ENCODE measurements at places on chromosomes 16 and 17.

GRCh38 chr17:50070908-50071680 lies 15.2 kb downstream of the ITGA3 start:
- no peak for DNase-seq

DNA sequence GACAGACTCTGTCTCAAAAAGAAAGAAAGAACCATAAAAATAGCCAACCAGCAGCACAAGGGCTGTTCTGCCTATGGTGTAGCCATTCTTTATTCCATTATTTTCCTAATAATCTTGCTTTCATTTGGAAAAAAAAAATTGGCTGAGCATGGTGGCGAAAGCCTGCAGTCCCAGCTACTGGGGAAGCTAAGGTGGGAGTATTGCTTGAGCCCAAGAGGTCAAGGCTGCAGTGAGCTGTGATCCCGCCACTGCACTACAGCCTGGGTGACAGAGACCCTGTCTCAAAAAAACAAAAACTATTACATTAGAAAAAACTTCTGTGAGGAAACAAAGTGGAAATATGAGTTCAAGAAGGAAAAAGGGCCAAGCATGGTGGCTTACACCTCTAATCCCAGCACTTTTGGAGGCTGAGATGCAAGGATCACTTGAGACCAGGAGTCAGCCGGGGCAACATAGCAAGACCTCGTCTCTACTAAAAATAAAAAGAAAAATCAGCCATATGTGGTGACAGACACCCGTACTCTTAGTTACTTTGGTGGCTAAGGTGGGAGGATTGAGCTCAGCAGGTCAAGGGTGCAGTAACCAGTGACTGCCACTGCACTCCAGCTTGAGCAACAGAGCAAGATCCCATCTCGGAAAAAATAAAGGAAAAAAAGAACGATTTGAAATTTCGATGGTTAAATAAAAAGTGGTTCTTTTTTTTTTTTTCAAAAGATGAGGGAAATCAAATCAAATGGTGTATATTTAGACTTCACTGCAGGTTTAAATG lies 2.5 kb downstream of the DCAKD start:
- no peak for DNase-seq

DNA sequence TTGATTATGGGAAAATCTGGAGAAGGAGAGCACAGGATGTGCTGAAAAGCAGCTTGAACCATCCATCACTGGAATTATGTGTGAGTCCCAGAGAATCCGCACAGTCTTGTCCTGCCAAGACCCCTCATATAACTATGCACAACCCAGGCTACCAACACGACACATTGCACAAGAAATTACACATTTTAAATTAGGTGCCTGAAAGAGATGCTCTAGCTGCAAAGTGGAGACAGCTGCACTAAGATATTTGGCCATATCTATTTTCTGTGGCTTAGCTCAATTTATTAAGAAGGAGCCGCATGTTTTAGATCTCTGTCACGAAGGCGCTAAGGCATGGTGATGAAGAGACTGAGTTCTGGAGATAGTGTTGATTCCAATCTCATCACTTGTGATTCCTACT lies 1308.4 kb downstream of the CDH8 start:
- no peak for DNase-seq

DNA sequence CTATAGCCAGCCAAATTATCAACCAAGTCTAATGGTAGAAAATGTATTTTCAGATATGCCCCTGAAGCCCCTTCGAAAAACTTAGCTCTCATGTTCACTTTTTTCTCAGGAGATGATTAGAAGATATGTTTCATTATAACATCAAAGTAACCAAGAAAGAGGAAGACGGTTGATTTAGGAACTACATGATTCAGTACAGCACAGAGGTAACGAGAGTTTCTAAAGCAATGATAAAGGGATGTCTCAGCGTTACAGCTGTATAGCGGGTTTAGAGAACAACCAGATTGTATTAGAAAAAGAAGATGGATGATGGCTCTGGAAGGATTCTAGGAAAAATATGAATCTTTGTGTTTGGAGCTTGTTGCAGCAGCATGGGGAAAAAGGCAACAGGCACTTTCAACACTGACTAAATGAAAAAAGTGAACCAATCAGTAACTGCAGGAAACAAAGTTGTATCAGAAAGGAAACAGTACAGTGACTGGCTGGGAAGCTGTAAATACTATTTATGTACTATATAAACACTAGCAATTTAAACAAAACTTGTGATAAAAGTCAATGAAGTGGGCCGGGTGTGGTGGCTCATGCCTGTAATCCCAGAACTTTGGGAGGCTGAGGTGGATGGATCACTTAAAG lies 21.5 kb downstream of the MBTD1 start:
- DNase-seq, result no peak

GRCh38 chr17:29625037-29625750 lies 2.5 kb upstream of the CORO6 start:
- no peak for DNase-seq

DNA sequence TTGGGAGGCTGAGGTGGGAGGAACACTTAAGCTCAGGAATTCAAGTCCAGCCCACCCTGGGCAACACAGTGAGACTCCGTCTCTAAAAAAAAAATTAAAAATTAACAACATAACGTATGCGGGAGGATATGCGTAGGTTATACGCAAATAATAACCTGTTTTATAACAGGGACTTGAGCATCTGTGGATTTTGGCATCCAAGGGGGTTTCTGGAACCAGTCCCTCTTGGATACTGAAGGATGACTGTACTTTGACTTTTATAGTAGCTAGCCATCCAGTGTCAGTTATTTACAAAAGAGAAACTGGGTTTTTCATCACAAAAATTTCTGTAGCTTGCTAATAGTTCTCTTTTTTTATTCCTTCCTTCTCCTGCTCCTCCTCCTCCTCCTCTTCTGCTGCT lies 64.5 kb downstream of the TNRC6C start:
- no peak for DNase-seq

GRCh38 chr17:82062076-82062983 lies 3.3 kb downstream of the DUS1L start:
- no peak for DNase-seq

GRCh38 chr17:80035687-80035936 lies at the start of gene TBC1D16:
TSS of gene TBC1D16 (minus strand) at chr17:80035872. CDS start at chr17:80013547, 22,325 bp downstream.
- peak; percentile 34 for DNase-seq

- DNase-seq, result peak; percentile 36
Observed at GRCh38 chr16:67537636-67538591, 9.3 kb downstream of the RIPOR1 start.

DNA sequence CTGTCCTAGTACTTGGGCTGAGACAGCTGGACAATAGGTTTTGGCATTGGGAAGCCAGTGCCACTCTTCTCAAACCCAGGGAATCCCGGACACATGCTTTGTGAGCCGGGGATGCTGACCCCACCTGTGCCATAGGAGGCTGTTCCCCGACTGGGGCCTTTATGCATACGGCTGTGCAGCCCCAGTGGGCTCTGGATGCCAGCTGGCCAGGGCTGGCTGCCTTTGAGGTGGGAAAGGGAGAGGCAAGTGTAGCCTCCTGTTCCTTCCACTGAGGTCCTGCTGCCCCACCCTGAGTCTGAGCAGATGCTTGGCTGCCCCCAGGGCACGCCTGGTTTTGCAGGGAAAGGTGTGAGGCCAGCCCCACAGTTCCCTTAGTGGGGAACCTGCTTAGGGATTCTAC lies 105.7 kb downstream of the CCDC182 start:
- DNase-seq, result no peak

- DNase-seq, result no peak
Observed at GRCh38 chr17:67324330-67324729, 42.0 kb downstream of the PSMD12 start.

- DNase-seq, result no peak
Observed at GRCh38 chr17:17120294-17120693, 78.0 kb downstream of the MPRIP start.

- peak; percentile 44 for DNase-seq
Observed at GRCh38 chr16:4081521-4082021, 34.7 kb downstream of the ADCY9 start.

- no peak for DNase-seq
Observed at GRCh38 chr16:89905511-89906139, 13.0 kb upstream of the MC1R start.

DNA sequence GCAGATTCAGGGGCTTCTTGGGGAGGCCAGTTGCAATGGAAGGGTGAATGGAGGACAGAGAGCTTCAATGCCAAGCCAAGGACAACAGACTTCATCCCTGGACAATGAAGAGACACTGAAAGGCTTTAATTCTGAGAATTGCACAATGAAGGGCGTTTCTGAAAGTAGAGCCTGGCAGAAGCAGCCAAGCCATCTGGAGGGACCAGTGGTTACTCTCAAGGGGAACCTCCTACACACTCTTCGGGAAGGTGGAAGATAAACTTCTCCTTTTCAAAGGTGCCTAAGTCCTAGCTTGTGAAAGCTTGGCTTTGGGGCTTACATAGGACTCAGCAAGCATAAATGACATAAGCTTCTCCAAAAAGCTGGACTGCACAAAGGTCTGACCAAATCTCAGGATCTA lies 6.2 kb upstream of the CES1 start:
- DNase-seq, result no peak

DNA sequence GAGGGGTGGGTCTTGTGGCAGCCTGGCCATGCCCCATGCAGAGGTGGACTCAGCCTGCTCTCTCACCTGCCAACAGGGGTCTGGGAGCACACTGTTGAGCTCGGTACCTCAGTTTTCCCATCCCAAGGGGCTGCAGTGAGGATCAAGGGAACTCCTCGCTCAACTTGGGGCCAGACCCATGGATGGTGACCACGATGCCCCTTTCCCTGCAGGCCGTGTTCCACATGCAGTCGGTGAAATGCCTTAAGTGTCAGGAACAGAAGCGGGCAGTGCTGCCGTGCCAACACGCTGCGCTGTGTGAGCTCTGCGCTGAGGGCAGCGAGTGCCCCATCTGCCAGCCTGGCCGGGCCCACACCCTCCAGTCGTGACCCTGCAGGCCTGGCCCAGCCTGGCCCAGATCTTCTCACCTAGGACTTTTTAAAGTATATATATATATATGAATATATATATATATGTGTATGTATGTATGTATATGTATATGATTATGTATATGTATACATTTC lies 20.1 kb downstream of the UNC13D start:
- no peak for DNase-seq

DNA sequence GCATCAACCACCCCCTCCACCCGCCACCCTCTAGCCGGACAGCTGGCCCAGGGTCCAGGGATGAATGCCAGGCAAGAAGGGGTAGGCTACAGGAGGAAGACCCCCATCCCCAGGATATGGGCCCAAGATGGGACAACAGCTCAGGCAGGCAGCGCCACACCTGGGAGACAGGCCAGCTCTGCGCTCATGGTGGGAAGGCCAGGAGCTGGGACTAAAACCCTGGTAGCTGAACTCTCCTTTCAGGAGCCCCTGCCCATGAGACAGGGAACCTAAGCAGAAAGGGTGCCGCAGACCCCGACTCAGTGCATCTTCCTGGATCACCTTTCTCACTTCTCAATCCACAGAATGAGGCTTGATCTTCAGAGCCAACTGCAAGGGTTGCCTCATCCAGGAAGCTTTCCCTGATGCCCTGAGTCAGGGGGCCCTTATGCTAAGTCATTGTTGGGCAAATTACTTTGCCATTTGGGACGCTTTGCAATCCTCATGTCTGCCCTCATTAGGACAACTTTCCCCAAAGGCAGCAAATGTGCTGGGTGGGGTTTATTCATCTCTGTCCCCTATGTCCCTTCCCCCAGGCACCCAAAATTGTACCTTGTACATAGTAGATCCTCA lies 9.0 kb downstream of the ZDHHC1 start:
- DNase-seq, result no peak

- no peak for DNase-seq
Observed at GRCh38 chr17:76757256-76757655, 19.3 kb downstream of the MFSD11 start.

DNA sequence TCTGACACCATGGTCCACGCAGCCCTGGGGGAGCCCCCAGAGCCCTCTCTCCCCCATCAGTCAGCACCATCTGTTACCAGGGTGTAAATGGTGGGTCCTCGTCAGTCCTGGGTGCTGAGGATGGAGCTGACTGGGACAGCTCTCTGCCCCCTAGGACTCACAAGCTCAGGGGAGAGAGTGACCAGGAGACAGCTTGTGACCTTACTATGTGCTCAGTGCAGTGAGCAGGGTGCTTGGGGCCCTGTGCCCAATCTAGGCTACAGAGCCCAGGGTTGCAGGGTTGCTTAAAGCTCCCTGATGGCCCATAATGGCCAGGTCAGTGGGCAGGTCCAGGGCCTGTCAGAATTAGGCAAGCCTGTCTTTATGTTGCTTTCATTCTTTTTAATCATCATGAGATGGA lies 11.3 kb downstream of the MMP2 start:
- no peak for DNase-seq

- DNase-seq, result no peak
Observed at GRCh38 chr16:73052576-73052975, 4.6 kb upstream of the ZFHX3 start.

GRCh38 chr17:15377200-15377599 lies 35.8 kb upstream of the TEKT3 start:
- no peak for DNase-seq

GRCh38 chr17:79466562-79467350 lies 144.1 kb downstream of the RBFOX3 start:
- no peak for DNase-seq

DNA sequence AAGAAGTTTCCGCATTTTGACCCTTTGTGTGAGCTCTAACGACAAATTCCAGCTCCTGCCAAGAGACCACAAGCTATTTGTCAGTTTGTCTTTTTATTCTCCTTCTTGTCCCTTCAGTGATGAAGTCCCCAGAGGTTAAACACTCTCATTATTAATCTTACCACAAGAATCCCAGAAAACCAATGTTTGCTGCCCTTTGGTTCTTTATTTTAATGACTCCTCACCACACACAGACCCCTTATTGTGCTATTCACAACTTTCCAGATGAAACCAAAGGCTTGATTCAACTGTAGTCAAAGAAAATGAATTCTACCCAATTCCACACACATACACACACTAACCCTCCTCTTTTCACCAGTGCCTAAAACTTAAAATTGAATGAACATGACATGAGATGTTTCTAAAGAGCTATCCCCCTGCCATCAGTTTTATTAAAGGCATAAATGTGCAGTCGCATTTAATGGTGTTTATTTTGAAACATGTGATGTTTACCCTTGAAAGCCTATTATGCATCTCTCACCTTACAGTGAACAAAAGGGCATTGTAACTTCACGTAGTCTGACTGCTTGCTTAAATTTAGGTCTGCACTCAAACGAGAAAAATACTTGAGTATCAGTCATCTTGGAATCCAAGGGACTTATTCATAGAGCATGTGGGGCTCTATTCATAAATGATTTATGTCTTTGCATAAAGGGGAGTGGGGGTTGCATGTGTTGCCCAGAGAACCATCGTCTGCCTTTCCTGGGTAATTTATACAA lies 44.1 kb downstream of the PCTP start:
- no peak for DNase-seq

DNA sequence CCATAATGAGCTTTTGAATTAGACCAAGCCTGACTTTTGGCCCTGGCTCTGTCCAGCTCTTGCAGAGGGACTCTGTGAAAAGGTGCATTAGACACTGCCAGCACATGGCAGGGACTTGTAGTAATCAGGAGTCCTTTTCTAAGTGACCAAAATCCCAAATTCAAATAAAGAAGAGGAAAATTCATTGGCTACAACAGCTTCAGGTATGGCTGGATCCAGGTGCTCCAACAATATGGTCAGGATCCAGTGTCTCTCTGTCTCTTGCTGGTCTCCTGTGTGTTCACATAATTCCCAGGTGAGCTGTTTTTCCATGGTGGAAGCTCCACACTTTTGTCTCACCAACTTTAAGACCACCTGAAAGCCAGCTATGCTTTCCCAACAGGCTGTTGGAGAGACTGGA lies 358.8 kb upstream of the TNRC6C start:
- no peak for DNase-seq

- DNase-seq, result no peak
Observed at GRCh38 chr17:38326996-38327792, 16.6 kb downstream of the GPR179 start.

All from stimulated activated CD4-positive, alpha-beta T cell treated with anti-CD3 and anti-CD28 coated beads, TNF-alpha, amount 100 ng/mL, for 4 hours (primary cell).